Osteocyte (in vitro differentiated cells): ENCODE measurements at places on chromosomes 1 and 21. TPM values are rescaled to one million over a fixed set of nuclear protein-coding genes. Genes with fewer than 3 reads are reported as not detected.

Gene HENMT1
- total RNA-seq = 6.8 and 7.2 TPM in 2 replicates

DNA sequence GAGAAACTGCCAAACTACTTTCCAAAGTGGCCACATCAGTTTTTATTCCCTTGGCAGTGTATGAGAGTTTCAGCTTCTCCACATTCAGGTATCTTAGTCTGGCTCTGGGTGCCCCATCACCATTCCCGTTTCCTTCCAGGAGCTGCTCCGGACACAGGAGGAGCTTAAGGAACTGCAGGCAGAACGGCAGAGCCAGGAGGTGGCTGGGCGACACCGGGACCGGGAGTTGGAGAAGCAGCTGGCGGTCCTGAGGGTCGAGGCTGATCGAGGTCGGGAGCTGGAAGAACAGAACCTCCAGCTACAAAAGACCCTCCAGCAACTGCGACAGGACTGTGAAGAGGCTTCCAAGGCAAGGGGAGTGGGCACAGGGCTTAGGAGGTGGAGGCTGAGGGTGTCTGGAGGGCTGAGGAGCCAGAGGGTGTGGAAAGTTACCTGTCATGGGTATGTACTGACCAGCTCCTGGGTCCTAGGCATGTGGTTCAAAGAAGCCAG is 10.9 kb upstream of the TUFT1 start:
- H3K27me3 ChIP-seq = no peaks in the 10 kb centered on the region
- no peaks in the 10 kb centered on the region for H3K4me1 ChIP-seq
- no peak overlapping the region for H3K4me3 ChIP-seq
- H3K27ac ChIP-seq = no peak overlapping the region

GRCh38 chr21:15564907-15565306 is 164.9 kb upstream of the USP25 start:
- H3K27me3 ChIP-seq = peaks cover 40% of the 10 kb centered on the region
- peaks cover 4% of the 10 kb centered on the region for H3K4me1 ChIP-seq
- H3K36me3 ChIP-seq = no peaks in the 10 kb centered on the region
- no peak overlapping the region for H3K27ac ChIP-seq
- no peak for DNase-seq

DNA sequence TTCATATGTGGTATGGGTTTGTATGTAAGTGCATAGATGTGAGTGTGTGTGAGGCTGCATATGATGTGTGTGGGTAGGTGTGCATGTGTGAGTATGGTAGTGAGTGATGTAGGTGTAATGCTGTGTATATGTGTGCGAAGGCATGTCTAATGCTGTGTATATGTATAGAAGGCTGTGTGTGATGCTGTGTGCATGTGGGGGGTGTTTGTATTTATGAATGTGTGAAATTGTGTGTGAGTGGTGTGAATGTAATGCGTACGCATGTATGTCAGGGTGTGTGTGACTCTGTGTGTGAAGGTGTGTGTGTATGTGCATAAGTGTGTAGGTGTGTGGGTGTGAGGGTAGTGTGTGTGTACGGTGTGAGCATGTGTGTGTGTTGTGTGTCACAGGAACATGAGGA is 300.0 kb downstream of the OMA1 start:
- H3K27ac ChIP-seq = no peak overlapping the region
- peaks cover 42% of the 10 kb centered on the region for H3K27me3 ChIP-seq
- DNase-seq = no peak
- no peak overlapping the region for H3K4me3 ChIP-seq
- peaks cover 6% of the 10 kb centered on the region for H3K4me1 ChIP-seq

GRCh38 chr1:103901072-103901471 is 151.4 kb downstream of the AMY1C start:
- DNase-seq = no peak
- no peaks in the 10 kb centered on the region for H3K27me3 ChIP-seq
- no peaks in the 10 kb centered on the region for H3K4me1 ChIP-seq
- no peak overlapping the region for H3K27ac ChIP-seq

- H3K4me3 ChIP-seq = no peak overlapping the region
- H3K27me3 ChIP-seq = no peaks in the 10 kb centered on the region
- peaks cover 1% of the 10 kb centered on the region for H3K4me1 ChIP-seq
- DNase-seq = no peak
- H3K36me3 ChIP-seq = peaks cover 45% of the 10 kb centered on the region
Measured at GRCh38 chr1:165659581-165659895, 28.5 kb downstream of the MGST3 start.
